Hematopoietic multipotent progenitor cell treated with erythropoietin and hydrocortisone succinate and interleukin-3 and kit ligand, for 6 days (in vitro differentiated cells): ENCODE measurements at places on chromosomes 4 and X.

DNA sequence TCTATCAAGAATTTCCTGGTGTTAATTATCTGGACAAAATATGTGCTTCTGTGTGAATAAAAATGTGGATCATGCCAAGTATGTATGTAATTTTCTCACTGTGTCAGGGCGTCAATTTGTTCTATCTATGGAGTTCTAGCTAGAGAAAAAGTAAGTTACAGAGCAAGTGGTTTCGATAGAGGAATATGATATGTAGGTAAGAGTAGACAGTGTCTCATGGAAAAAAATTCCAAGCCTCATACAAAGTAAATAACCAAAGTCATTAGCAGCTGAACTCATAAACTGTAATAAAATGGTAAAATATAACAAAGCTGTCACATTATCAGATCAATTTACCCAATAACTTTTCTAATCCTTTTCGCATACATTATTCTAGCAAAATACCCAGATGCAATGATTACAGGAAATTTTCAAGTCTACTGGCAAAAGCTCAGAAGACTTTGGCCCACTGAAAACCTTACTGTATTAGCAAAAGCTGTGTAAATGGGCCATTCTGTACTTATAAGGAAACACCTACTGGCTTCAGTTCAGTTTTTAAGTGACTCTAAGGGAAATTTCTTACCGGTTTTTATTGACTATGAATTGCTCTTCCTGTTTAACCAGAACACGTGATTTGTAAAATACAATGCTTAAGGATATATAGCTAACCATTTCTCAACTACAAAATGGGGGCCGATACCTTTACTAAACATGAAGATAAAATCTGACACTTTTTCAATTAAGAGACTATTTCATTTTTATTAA lies 121.0 kb upstream of the ARSJ start:
- no peak for DNase-seq

DNA sequence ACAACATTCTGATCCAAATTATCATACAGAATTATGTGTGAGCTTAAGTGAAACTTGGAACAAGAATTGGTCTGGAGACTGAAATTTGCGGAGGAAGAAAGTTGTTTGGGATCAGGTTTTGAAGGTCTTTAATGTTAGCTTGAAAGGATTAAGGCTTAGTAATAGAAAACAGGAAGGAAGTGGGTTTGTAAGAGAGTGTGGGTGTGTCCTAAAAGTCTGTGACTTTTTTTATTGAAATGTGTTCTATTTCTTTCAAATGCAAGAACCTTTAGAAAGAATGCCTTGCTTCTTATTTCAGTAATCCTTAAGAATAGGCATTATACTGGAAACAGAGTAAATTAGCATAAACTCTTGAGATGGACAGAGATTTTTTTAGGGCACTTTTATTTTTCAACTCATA lies 198.0 kb downstream of the GALNTL6 start:
- peak; percentile 10 for DNase-seq

GRCh38 chr4:157706155-157706554 lies 466.7 kb downstream of the GASK1B start:
- no peak for DNase-seq

GRCh38 chr4:166091146-166091545 lies 218.1 kb downstream of the TLL1 start:
- no peak for DNase-seq

DNA sequence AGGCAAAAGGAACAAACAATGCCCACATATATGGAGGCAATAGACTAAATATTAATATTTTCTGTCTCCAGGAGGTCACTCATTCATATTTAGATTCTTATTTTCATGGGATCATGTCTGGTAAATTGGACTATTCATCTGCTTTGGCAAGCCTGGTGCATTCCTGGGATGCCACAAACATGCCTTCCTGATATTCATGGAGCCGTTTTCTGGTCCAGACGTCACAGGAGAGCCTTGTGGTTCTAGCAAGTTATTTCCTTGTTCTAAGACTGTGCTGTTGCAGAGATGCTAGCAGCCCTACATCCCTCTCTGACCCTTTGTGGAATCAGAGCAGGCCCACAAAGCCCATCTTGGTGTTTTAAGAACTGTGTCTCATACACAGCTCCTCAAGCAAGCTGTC lies 16.1 kb upstream of the EXOSC9 start:
- no peak for DNase-seq

DNA sequence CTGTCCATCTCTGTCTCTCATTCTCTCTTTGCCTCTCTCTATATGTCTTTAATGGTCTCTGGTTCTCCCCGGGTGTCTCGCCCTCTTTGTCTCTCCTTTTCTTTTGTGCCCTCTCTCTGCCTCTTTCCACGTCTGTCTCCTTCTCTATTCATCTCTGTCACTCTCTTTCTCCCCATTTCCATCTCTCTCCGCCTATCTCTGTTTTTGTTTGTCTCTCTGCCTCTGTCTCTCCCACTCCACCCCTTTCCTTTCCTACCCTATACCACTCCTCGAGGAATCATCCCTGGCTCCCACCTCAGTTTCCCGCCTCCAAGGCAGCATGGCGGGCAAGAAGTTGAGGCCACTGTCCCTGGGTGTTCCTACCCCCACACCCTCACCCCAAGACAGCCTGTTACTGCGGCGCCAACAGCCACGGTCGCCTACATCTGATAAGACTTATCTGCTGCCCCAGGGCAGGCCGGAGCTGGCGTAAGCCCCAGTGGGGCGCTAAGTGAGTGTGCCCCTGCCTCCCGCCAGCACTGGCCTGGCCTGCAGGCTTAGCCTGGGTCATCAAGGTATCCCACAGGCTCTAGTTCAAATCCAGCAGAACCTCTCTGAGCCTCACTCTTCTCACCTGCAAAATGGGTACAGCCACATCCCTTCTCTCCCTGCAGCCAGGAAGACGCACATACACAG lies 713 bp upstream of the GATA1 start:
- peak; percentile 87 for DNase-seq

- DNase-seq, result no peak
These were observed 117.2 kb downstream of the IRF2 start for GRCh38 chr4:184357165-184357564.

GRCh38 chr4:39232100-39232499 lies 49.8 kb downstream of the WDR19 start:
- no peak for DNase-seq

GRCh38 chrX:46573331-46573891 lies at the start of gene CHST7:
Gene CHST7, plus strand, starts transcription at chrX:46573765. Its CDS starts 167 bp downstream, at chrX:46573932.
- DNase-seq, result peak; percentile 76
